ENCODE measurements at places on chromosomes 1 and 21.
A peak's percentile ranks its signal among the peaks of the same experiment; 100 is the strongest.

- no peak for DNase-seq
Measured at GRCh38 chr1:31105646-31106045, 40.1 kb upstream of the PUM1 start.

GRCh38 chr1:25549273-25550154 lies 6.1 kb downstream of the LDLRAP1 start:
- DNase-seq, result peak; percentile 88

GRCh38 chr1:231720652-231721325 lies 94.2 kb downstream of the DISC1 start:
- DNase-seq, result no peak

GRCh38 chr1:116232989-116233514 lies 121.9 kb downstream of the MAB21L3 start:
- DNase-seq, result no peak

- peak; percentile 49 for DNase-seq
Measured at GRCh38 chr1:201021630-201022492, 1.7 kb downstream of the KIF21B start.

GRCh38 chr1:160550572-160551034 lies 27.5 kb upstream of the SLAMF6 start:
- peak; percentile 72 for DNase-seq

GRCh38 chr21:45461369-45461750 lies 56.4 kb downstream of the COL18A1 start:
- DNase-seq, result no peak

DNA sequence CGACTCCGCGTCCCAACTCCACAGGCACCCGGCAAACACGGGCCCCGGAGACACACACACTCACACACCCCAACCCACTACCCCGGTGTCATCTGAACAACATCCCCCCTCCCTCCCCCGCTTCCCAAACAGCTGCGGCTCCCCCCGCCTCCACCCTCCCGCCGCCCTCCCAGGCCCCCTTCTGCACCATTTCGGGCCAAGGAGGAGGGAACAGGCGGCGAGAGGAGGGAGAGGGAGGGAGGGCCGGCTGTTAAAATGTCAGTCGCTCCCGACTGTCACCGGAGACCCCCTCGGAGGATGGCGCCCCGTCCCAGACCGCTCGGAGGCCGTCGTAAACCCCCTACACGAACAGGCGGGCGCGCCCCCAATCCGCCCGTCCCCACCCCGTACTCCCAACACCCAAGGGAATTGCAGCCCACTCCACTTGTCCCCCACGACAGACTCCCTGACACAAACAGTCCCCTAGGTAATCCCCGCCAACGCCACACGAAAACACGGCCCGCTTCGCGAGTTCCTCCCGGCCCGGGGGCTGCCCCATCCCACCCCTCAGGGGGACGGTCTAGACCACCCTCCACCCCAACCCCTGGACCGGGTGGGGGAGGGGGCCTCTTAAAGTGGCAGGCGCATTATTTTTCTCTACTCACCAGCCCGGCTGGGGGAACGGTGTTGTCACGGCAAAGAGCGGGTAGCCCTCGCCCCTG lies 583 bp downstream of the MEF2D start:
- DNase-seq, result peak; percentile 65

- DNase-seq, result peak; percentile 9
Measured at GRCh38 chr1:7781923-7782495, 2.1 kb upstream of the PER3 start.

DNA sequence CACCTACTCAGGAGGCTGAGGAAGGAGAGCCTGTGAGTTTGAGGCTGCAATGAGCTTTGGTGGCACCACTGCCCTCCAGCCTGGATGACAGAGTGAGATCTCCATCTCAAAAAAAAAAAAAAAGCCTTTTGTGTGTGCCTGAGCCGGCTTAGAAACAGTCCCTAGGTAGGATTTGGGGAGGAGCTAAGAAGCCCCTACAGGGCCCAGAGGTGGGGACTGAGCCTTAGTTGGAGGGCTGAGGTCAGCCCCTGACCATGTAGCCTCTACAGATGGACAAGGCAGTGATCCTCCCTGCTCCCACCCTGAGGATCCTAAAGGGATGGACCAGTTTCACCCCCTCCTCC lies 2.5 kb downstream of the ADAMTSL4 start:
- no peak for DNase-seq

DNA sequence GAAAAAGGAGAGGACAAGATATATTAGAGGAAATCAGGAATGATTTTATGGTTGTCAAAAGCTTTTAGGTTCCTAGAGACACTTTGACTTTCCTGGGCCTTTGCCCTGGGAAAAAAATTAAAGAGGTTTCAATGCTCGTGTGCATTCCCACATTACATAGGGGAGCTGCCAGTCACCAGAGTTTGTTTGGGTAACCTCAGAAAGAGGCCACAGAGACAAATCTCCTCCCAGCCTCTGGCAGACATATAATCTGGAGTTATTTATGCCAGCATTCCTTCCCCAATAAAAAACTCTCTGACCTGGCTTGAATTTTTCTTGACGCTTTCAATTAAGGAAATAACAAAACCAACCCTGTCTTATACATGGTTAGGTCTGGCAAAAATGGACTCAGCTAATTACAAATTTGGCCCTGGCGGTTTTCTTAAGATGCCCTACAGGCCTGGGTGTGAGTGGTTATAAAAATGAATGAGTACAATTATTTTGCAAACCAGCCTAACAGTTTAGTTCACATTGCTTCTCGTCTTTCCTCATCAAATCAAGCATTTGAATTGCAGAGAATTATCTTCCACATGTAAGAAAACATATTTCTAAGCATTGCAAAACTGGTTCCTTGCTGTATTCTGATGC lies 63.7 kb downstream of the WLS start:
- DNase-seq, result no peak

GRCh38 chr21:39518055-39518846 lies 66.5 kb downstream of the SH3BGR start:
- peak; percentile 26 for DNase-seq

DNA sequence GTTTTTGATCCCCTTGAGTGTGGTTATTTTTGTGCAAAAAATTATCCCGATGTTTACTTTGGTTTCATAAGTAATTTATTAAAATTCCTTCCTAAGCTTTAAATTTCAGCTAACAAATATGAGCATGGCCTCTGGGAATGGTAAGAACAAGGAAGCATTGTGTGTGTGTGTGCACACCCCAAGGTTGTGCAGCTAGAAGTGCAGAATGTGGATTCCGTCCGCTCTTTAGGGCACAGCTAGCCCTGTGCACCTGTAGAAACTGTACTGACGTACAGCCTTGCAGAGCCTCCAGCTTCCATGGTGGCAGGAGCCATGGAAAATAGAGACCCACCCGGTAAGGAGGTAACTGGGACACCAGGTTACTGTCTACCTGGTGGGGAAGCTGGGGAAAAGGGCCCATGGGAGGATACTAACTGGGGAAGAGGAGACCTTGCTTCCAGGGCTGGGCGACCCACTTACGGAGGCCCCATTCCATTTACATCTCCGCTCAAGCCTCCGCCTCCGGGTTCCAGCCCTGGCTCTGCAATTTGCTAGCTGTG lies 54.7 kb downstream of the B3GALT5 start:
- DNase-seq, result no peak

DNA sequence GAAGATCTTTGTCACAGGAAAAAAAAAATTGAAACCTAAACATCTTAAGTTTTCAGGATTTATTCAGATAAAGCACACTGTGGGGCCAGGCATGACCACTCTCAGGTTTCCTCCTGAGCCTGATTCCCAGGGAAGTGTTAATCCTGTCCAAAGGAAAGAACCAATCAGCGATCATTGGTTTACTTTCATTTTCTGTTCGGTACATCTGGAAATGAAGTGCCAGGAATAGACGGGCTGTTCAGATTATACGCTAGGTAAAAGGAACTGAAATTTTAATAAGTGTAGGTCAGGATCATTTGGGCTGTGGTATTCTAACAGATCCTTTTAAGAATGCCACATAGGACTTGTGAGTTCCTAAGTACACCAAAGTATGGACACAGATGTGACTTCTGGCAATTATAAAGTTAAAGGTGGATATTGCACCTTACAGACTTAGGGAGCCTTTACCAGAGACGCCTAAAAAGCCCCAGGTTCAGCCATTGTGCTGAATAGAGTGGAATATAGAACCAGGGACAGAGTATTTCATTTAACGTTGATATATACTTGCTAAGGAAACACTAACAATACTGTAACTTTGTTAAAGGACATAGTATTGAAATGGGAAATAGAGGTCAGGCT lies 9.3 kb upstream of the CACYBP start:
- no peak for DNase-seq

DNA sequence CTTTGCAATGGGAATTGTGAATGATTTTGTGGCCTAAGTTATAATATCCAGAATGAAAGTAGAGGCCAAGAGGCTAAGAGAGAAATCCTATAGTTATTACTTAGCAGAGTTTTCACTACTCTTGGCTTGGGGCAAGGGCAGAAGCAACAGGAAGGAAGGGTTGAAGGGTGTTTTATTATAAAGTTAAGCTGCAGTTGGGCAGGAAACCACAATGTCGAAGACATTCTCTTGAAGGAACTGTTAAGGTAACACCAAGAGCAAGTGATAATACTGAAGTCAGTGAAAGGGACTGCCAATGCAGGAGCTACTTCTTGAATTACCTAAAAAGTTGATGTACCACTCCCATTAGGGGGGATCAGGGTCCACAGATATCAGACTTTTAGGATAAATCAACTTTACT lies 8.3 kb downstream of the XCL2 start:
- DNase-seq, result no peak

- no peak for DNase-seq
Measured at GRCh38 chr1:36253161-36253862, 29.1 kb downstream of the THRAP3 start.

DNA sequence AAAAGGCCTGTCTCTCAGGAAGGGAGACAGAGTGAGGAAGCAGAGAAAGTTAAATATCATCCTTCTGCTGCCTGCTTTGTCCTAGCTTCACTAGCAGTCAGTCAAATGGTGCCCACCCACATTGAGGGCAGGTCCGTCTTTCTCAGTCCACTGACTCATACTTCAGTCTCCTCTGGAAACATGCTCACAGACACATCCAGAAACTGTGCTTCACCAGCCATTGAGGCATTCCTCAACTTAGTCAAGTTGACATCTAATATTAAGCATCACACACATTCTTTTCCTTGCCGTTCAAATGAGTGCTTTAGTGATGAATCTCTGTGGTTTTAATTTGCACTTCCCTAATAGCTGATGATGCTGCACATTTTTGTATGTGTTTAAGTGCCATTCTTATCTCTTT lies 777.8 kb upstream of the PRMT6 start:
- DNase-seq, result no peak

DNA sequence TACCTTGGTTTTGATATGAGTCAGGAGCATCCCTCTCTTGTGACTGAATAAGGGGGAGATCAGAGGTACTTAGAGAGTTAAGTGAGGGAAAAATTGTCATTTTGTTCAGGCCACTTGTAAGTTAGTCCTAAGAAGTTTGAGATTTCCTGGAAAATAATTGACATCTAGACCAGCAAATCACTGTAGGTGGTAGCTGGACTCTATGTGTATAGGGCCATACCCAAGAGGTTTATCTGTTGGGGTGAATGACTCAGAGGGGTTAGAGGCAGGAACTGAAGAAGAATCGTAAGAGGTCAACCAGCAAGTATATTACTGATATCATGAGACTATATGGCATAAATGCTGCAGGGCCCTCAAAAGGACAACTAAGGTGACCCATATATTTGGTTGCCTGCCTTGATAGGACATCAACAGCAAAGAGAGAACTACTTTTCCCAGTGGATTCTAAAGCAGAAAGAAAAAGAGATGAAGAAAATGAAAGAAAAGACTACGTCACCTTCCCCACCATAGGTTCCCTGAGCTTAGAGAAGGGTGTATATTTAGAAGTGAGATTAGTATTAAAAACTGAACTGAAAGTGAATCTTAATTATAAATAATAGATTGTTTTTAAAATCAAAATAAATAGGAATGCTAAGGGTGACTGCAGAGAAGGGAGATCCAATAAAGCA lies 8.0 kb upstream of the RNPC3 start:
- DNase-seq, result no peak

DNA sequence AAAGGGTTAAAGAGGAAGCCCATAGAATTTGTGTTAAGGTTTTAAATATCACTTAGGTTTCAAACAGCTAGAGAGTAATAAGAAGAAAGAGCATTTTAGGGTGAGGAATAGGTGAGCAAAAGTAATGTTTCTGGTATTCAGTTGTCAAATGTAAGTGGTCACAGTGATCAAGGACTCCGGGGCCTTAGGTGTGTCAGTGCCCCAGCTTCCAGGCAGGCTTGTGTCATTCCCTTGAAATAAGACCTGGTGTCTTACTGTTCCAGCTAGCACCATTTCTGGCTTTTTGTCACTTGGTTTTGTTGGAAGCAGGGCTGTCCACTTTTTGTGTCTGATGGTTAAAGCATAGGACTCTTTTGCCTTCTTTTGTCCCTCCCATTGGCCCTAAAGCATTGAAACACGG lies 69.6 kb downstream of the DYRK1A start:
- no peak for DNase-seq

- no peak for DNase-seq
Measured at GRCh38 chr21:29416268-29416667, 117.5 kb downstream of the BACH1 start.

- no peak for DNase-seq
Measured at GRCh38 chr1:40745176-40745575, 38.4 kb upstream of the KCNQ4 start.
